Amniotic epithelial cell (primary cell): ENCODE measurements at places on chromosomes 3 and 15.

DNA sequence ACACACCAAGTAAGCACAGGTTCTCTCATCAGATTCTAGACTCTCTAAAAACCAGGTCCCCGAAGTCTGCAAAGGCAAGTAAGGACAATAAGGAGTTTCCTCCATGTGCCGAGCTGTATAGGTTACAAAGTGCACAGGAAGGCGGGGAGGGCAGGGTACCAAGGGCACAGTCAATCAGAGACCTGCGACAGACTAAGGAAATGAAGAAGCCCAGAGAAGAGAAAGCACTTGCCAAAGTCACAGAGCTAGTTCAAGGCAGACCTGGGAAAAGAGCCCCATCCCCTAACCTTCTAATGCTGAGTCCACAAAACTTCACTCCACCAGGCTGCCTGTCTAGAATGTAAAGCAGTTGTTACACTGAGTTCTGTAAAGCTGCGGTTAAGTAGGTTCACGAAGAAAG is 1.7 kb downstream of the SEC13 start:
- no peak for DNase-seq

GRCh38 chr3:97504463-97504862 is 260.1 kb upstream of the ARL6 start:
- DNase-seq = no peak

DNA sequence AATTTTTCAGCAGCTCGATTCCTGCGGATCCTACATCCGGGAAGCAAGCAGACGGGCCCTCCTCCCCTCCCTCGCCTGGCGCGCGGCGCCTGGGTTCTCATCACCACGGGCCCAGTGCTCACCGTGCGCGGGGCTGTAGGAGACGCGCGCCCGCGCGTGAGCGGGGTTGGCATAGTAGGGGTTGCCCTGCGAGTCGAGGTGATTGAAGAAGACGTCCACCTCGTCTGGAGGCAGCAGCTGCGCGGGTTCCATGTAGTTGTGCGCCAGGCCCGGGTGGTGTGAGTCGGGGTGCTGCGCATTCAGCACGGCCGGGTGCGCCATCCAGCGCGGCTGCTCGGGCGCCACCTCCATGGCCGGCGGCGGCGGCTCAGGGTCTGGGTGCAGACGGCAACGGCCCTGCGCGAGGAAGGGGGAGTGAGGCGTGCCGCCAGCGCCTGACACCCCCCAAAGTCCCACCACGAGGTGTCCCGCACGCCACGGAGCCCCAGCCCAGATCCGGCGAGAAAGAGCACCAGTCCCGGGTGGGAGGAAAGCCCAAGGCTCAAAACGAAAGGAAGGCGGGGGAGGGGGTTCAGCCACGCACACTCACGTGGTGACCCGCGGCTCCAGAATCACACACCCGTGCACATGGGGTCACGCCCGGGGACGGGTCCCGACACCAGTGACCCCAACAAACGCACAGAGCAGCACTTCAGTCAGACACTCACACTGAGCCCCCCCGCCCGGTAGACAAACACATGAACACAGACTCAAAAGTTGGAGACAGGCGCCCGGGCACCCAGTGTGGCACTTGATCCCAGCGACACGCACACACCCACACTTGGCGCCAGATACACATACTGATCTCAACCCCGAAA is 6.1 kb downstream of the GATA2 start:
- no peak for DNase-seq

DNA sequence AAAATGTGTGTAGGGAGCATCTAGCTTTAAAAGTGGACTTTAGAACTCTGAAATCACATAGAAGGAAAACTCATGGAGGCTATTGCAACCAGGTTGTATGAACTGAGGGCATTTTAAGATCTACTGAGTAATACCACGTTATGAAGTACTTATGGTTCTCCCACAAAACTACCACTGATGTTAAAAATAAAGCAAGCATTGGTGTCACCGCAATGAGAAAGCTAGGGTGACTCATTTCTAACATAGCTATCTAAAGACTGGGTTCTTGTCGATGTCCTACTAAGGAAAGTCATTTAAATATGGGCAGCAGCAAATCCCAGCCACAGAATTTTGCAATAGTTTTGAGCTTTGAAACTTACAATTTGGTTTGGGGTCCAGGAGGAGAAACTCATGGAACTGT is 584.8 kb downstream of the DIPK2A start:
- peak; percentile 53 for DNase-seq

DNA sequence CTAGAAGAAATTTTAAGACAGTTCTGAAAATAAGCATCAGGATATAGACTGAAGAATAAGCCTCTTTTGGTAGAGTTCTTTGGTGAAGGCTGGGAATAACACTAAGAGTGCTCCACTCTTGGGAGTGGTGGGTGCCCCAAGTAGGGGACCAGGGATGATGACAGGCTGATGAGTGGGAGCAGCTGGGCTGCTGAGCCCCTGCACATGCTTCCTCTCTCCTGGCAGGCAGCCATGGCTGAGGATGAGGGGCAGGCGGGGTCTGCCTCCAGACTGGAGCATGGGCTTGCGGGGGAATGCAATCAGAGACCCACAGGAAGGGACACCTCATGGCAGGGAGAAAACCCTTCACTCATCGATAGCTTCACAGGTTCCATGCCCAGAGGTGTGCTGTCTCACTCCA is 72.6 kb upstream of the RORA start:
- no peak for DNase-seq

DNA sequence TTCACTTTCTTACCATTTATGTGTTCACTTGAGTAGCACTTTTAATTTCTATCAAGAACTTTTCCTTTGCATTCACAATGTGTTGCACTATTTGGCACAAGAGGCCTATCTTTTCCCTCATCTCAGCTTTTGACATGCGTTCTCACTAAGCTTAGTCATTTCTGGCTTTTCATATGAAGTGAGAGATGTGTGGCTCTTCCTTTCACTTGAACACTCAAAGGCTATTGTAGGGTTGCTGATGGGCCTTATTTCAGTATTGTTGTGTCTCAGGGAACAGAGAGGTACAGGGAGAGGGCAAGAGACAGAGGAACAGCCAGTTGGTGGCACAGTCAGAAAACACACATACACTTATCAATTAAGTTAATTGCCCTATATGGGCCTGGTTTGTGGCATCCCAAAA is 127.4 kb upstream of the MLF1 start:
- DNase-seq = no peak

- DNase-seq = no peak
These were observed 8.1 kb upstream of the PCOLCE2 start for GRCh38 chr3:142896996-142897395.

- no peak for DNase-seq
These were observed at the start of gene CCR3 for GRCh38 chr3:46242120-46242519. Gene CCR3, plus strand, starts transcription at chr3:46242460. Its CDS starts 22,699 bp downstream, at chr3:46265159.

GRCh38 chr3:13772321-13772745 is 107.5 kb downstream of the WNT7A start:
- DNase-seq = no peak

- no peak for DNase-seq
These were observed 559.9 kb upstream of the MCTP2 start for GRCh38 chr15:93671387-93671943.

DNA sequence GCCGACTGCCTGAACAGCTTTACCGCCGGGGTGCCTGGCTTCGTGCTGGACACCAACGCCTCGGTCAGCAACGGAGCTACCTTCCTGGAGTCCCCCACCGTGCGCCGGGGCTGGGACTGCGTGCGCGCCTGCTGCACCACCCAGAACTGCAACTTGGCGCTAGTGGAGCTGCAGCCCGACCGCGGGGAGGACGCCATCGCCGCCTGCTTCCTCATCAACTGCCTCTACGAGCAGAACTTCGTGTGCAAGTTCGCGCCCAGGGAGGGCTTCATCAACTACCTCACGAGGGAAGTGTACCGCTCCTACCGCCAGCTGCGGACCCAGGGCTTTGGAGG is 815 bp downstream of the SPINT1 start:
- DNase-seq = no peak

- DNase-seq = peak; percentile 86
These were observed 48.1 kb downstream of the ALCAM start for GRCh38 chr3:105414841-105415240.

DNA sequence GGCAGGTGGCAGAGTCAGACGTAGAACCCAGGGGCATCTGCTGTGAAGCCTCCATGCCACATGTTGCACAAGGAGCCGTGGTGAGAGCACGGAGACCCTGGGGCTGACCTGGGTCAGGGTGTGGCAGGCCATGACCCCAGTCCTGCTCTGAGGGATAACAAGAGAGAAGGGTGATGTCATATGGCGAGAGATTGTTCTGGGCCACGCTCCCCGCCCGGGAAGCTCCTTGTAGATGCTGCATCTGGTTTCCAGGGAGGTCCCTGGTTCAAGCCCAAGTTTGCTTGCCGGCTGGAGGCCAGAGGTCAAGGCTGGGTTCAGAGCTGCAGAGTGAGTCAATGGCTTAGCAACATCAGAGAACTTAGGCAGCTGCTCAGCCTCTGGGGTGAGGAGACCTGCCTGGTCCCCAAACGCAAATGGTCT is 17.3 kb downstream of the FGD5 start:
- DNase-seq = no peak

- DNase-seq = no peak
These were observed 124.2 kb upstream of the AADACL2 start for GRCh38 chr3:151609491-151609890.

- DNase-seq = no peak
These were observed 111.5 kb downstream of the GABRG3 start for GRCh38 chr15:27082526-27082925.

DNA sequence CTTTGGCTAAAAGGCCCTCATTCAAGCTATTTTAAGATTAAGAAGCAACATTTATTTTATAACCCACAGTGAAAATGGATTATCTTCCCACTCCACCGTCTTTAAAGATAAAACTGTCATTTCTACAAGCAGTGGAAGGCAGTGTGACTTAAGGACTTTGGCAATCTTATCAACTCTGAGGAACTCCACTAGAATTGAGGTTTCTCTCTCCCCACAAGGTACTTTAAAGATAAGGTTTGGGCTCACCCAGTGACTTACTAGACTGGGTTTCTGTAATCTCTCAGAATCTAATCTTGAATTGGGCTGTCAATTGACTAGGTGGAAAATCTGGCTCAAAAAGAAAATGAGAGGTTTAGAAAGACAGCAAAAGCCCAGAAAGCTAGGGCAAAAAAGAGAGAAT is 21.7 kb downstream of the ZNF385D start:
- peak; percentile 3 for DNase-seq

- DNase-seq = peak; percentile 90
These were observed 15.3 kb downstream of the DNAJC13 start for GRCh38 chr3:132432639-132433038.

DNA sequence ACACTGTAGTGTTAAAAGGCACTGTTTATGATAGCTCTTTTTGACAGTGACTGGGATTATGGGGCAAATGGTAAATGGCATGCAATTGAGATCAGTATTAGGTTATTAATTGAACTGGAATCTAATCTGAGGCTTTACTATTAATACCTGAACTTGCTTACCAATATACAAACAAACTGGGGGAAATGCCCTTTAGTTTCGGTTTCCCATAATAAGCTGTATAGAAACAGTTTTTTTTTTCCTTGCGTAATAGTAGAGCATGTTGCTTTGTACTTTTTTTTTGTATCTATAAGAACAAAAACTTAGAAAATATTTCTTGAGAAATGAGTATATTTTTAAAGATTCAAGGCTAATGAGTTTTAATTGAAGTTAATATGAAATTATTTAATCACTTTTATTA is 95.0 kb downstream of the FNDC3B start:
- no peak for DNase-seq

- no peak for DNase-seq
These were observed 11.9 kb downstream of the CERS3 start for GRCh38 chr15:100516643-100517512.

GRCh38 chr3:3783210-3783609 is 16.0 kb upstream of the LRRN1 start:
- DNase-seq = no peak

- no peak for DNase-seq
These were observed at the start of gene KCNMB2 for GRCh38 chr3:178536211-178537079. Gene KCNMB2, plus strand, starts transcription at chr3:178536436.

DNA sequence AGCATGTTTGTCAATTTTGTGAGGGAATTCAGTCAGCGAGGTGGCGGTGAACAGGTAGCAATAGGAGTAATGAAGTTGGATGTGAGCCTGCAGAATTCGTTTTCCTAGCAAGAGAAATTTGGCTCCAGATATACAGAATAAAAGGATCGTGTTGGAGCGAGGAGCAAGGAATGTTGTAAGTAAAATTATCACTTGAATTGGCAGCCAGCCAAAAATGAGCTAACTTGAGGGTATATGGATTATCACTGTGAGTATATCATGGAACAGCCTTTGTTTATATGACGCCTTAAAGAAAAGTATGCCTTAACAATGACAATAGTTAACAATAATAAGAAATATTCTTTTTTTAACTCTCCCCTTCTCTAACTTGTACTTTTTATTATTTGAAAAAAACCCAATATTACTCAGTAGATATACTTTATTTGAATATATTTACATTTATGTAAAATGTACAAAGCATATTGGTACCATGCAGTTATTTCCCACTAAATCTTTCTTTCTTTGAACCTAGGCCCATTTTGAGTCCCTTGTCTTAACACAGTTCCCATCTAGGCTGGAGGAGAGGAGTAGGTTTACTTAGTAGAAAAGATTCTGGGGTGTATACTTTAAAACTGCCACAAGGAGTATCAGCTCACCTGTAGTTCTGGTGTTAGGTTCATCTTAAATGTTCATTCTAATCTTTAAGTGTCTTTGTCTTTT is 29.3 kb downstream of the EPHA6 start:
- peak; percentile 8 for DNase-seq

DNA sequence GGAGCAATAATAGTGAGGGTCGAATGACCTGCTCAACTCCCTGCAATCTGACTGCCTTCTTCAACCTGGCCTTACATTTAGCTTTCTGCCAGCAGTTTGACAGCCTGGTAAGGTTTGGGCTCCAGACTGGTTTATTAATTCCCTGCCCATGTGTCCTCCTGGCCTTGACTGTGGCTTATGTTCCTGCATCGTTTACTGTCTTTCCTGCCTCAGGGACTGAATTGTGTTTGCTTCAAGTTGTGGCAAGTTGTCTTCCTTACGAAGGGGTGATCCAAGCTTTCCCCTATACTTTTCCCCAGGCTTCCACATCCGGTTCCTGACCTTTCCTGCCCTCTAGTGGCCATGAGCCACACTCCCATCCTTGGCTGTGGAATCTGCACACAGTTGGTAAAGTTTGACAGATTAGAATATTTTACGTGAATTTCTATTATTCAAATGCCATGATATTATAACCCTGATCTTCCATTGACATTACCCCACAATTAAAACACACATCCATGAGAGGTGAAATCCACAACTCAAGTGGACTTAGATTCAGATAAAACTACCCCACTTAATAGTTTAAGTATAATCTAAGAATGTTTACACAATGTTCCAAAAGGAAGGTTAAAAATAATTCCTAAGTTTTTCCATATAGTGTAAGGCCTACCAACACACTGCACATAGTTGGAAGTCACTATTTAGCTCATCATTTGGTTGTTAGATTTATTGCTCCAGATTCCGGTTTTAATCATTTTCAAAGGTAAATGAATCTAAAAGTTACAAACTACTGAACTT is 95.7 kb downstream of the NEDD4 start:
- peak; percentile 78 for DNase-seq
